ENCODE measurements at places on chromosomes 16 and 17.

- DNase-seq, result no peak
Measured at GRCh38 chr17:53996131-53996530, 173.4 kb downstream of the KIF2B start.

DNA sequence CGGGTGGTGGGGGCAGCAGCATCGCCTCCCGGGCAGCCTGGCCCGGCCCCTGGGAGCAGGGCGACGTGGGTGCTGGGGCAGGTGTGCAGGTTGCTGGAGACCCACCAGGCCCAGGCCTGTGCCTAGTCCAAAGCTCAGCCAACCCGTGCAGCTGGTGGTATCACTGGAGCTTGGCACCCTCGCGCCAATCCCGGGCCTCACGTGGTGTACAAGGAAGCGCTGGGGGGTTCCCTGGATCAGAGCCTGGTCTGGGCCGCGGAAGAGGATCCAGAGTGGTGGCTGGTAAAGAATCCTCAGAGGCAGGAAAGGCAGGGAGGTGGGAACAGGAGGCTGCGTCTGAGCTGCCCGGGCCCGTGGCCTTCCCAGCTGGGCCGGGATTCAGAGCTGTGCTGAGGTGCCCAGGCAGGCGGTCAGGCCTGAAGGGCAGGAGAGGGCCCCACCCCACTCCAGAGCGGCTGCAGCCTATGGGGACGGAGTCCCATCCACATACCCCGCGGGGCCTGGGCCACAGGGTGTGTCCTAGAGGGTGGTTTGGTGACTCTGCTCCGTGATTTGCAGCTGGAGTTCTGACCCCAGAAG is 36.2 kb downstream of the ZFPM1 start:
- DNase-seq, result no peak

GRCh38 chr17:35117984-35118383 is 1.7 kb downstream of the RAD51D start:
- no peak for DNase-seq

DNA sequence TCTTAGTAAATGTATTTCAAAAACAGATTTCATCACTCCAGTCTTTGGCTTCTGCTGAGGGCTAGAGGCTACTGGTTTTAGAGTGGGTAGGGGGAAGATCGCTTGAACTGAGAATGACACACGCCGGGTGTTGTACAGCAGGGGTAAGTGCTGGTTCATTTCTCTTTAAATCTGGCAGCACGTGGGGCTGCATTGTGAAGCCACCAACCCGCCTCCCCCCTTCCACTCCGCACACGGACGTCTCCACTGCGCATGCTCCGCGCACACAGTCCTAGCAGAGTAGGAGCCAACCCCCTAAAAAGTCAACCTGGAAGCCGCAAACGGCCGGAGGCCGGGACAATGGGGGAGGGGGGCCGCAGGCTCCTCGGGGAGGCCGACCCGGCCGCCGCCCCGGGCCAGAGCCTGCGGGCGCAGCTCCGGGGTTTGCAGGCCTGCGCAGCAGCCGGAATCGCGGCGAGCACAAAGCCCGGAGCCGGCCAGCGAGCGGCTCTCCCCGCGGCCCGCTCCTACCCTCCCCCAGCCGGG is 1.3 kb downstream of the UBE2G1 start:
- peak; percentile 80 for DNase-seq

DNA sequence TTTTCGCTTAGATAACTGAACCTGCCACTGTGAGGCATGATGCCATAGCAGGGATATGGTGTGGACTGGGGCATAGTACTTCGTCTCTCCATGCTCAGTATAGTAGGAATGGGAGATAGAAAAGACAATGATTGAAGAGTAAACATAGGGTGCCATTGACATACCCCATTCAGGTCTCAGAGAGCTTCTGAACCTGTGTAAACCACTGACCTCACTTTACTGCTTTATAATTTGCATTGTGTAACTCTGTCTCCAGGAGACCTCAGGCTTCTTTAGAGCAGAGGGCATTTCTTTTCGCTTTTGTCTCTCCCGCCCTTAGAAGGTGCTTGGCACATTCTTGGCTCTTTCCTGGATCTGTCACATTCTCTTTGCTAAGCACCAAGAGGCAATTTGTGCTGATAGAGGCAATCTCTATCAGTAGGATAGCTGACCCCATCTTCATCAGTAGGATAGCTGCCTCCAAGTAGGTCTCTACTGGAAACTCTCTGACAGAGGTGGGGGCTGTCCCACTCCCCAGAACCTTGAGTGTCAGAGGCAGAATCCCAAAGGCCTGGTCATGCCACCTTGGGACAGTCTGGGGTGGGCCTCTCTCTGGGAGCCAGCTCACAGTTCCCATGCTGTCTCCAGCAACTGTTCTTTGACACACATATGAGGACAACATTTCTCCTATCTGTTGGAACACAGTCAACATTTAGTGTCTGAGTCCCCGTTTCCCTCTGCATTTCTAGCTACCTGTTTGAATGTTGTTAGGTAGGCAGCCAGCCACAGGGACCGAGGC is 181.9 kb downstream of the UTP18 start:
- no peak for DNase-seq

- no peak for DNase-seq
Measured at GRCh38 chr16:89118361-89119165, 24.9 kb downstream of the ACSF3 start.

DNA sequence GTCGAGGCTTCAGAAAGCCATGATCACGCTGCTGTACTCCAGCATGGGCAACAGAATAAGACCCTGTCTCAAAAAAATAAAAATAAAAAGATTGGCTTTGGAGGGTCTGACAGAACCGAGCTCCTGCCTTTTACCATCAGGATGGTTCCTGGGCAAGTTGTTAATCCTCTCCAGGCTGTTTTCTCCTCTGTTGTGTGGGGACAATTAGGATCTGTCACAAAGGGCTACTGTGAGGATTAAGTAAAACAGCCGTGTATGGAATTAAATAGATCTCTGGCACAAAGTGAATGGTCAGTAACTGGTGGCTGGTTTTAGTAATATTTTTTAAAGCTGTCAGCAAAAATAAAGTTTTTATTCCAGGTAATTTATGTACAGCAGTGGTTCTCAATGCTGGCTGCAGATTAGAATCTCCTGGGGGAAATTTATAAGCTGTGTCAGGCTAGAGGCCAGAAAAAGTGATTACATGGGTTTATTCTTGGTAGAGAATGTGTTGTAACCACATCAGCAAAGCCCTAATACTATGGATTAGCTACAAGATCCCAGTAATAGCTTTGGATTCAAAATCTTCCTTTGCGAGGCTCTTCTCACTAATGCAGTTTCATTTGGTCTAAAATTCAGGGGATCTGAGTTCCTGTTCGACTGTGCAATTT is 47.2 kb downstream of the GPRC5B start:
- no peak for DNase-seq

DNA sequence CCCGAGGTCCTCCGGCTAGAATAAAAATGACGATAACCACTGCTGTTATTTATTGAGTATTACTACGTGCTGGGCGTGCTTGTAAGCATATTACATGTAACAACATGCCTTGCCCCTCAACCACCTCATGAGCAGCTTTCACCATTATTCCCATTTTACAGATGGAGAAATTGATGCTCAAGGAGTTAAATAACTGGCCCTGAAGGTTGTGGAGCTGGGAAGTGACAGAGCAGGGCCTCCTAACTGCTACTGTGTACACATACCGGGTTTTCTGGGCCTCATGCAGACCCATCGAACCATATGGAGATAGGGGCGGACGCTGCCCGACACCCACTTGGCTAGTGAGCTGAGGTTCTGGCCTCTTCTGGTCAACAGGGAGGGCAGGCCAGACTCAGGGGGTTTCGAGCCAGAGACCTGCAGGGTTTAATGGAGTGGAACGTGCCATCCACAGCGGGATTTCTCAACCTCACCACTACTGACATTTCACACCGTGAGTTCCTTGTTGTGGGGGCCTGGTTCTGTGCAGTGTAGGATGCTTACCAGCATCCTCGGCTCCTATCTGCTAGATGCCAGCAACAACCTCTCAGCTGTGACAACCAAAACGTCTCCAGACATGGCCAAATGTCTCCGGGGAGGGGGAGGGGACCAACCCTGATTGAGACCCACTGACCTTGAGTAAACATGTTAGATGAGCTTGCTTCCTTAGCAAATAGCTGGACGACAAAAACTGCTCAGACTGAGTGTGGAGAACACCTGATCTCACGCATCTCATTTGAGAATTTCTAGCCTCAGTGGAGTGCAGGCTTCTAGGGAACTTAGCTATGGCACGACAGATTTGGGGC is 432.0 kb downstream of the SLC39A11 start:
- no peak for DNase-seq

DNA sequence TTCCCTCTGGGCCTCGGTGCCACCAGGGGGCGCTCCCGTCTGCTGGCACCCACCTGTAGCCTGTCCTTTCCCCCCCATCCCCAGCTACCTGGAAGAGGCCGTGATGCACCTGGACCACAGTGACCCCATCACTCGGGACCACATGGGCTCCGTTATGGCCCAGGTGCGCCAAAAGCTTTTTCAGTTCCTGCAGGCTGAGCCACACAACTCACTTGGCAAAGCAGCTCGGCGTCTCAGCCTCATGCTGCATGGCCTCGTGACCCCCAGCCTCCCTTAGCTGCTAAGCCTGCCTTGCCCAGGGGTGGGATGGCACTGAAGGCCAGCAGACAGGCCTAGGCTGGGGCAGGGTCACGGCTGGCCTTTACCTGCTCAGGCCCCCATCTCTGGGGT is 818 bp upstream of the NRN1L start:
- DNase-seq, result peak; percentile 72

DNA sequence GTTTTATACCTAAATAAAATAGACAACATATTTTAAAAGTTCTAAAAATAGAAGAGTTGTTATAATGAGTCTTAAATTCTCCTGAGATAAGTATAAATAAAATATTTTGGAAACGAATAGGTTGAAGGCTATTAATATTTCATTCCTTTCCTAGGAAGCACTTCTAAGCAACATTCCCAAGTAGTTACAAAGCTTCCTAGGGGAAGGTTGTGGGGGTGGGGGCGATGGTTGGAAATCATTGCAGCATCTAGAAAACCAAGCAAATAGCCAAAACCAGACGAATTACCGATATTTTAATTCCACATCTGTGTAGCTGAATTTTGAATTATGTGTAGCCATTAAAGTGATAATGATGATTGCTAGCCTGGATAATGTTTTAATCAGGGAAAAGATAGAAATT is 26.9 kb downstream of the PTRH2 start:
- DNase-seq, result no peak

GRCh38 chr17:6393351-6393952 is 41.5 kb downstream of the AIPL1 start:
- DNase-seq, result no peak

- DNase-seq, result no peak
Measured at GRCh38 chr16:81595629-81596292, 151.2 kb downstream of the CMIP start.

DNA sequence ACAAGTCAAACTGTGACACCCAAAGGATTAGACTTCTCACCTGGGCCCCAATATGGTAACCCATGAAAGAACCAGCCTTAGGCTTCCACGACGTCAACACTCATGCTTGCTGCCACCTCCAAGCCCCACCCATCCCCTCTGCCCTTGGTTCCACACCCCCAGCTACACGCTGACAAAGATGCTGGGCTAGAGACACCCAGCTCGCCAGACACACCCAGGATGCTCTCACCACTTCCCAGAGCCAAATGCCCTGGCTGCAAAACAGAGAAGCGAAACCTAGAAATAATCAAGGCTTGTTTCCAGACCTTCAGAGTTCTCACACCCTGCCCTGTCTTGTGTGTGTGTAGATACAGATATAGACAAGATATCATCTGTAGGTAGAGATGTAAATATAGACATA is 26.0 kb upstream of the ADCY9 start:
- DNase-seq, result peak; percentile 7

DNA sequence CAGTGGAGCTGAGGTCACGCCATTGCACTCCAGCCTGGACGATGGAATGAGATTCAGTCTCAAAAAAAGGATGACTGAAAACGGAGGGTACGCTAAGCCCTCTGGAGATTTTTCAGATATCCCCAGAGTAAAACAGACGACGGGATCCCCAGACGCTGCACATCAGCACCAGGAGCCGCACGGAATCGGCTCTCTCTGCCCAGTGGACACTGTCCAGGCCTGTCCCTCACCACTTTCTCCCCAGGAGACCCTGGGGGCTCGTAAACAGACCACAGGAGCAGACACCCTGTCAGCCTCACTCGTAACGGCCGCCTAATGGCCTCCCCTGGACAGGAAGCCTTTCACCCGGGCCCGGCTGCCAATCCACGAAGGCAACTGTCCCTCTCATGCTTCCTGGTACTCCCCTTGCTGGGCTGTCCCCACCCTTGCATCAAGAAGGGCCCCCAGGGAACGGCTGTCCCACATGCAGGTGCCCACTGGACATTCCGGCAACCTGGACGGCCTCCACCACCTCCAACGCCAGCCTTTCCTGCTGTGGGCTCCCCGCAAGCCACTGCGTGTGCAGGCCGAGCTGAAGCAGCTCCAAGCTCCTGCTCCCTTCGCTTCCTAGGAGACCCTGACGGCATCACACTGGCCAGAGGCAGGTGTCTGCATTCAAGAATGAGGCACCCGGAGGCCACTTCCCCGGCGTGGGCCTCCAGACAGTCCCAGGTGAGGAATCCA is 74.3 kb downstream of the TIMM22 start:
- DNase-seq, result no peak

- DNase-seq, result peak; percentile 8
Measured at GRCh38 chr16:17470182-17470907, 415 bp downstream of the XYLT1 start.

DNA sequence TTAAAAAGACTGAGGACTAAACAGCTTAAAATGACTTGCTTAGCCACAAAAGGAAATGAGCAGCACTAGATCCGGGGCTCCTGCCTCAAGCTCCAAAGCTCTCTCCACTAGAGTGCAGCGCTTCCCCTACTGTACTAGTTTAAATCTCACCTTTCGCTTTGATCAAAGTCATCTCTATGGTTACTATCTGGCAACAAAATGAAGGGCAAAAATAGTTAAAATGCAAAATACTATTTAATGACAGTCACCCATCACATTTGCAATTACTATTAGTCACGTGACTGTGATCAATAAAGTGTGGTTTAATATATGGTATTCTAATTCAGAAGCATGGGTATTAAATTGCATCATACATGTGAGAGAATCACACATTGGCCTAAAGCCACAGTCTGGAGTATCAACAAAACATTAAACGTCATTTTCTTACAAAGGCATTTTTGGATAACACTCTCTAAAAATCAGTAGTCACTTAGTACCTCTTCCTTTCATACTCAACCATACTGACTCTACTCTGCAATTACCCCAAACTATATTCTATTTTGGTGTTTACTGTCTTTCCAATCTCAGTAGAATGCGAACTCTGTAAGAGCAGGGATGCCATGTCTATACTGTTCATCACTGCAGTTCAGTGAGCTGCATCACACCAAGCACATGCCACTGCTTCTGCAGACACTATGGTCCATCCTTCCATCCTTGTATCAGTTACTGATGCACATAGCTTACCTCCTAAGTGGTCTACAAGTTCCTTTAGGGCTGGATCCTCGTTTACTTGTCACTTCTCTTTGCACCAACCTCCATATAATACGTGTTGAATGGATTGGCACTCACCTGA is 6.2 kb downstream of the PSMD12 start:
- peak; percentile 50 for DNase-seq

GRCh38 chr16:9384141-9384540 is 292.7 kb downstream of the HAPSTR1 start:
- DNase-seq, result no peak

DNA sequence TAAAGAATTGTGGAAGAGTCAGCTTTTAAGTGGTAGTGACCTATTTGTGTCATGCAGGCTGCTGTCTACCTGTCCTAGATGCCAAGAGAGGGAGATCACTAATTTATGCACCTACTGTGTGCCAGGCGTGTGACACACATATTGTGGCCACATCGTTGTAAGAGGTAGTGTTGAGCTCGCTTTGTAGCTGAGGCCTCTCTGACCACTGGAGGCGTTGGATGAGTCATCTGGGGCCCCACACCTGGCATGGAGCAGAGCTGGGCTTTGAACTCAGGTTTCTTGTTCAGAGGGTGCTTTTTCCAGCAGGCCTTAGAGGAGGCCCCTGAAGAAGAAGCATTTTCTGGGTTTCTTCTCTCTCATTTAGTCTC is 52.3 kb upstream of the LGALS9 start:
- DNase-seq, result no peak

Measured in effector CD4-positive, alpha-beta T cell (primary cell).